Activated naive CD8-positive, alpha-beta T cell treated with anti-CD3 and anti-CD28 coated beads, Interleukin-2, amount 10 ng/mL, durations not matched to agents 7 days and 5 days (primary cell): ENCODE measurements at places on chromosomes 16 and 17. TPM values are rescaled to one million over a fixed set of nuclear protein-coding genes. Genes with fewer than 3 reads are reported as not detected.

Gene KRTAP16-1
- total RNA-seq, result not detected

Gene RNF167
- total RNA-seq, result 202 TPM

Gene ADAMTS18
- not detected for total RNA-seq

Gene MYL11
- 1.7 TPM for total RNA-seq

Gene CPHXL2
- not detected for total RNA-seq

- peak overlapping the region; percentile 91 for H3K4me3 ChIP-seq
- no peaks in the 10 kb centered on the region for H3K27me3 ChIP-seq
- peak; percentile 56 for DNase-seq
- H3K27ac ChIP-seq, result peak overlapping the region; percentile 99
- peaks cover 16% of the 10 kb centered on the region for H3K36me3 ChIP-seq
These were observed 789 bp downstream of the CSNK1D start for GRCh38 chr17:82272495-82273326.

DNA sequence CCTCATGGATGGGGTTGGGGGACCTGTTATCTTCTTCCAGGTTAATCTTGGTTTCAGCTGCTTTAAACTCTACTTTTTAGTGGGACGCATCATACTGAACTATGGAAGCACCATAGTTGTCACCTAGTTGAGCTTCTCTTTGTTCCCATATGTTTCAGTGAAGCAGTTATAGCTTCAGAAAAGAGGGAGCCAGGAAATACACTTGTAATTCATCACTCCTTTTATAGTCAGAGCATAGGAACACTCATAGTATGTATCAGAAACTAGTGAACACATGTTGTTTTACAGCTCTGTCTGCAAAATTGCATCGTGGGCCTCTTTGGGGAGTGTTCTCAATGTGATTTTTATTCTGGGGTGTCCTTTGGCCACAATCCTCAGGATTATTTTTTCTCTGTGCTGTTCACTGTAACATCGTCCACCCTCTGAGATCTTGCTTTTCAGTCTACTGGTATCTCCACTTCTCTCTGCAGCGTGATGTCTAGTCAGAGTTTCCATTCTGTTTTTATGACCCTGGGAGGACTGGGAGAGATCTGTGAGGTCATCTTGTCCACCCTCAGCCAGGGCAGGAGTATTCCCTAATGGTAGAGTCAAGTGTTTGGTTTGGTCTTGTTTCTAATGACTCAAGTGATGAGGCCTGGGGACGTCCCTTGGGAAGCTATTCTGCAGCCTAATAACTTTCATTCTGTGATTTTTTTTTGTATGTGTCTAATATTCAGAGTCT, 585.4 kb downstream of the WWOX start:
- H3K4me3 ChIP-seq, result no peak overlapping the region
- no peaks in the 10 kb centered on the region for H3K4me1 ChIP-seq
- no peaks in the 10 kb centered on the region for H3K27me3 ChIP-seq
- H3K27ac ChIP-seq, result no peak overlapping the region
- H3K36me3 ChIP-seq, result no peaks in the 10 kb centered on the region
- DNase-seq, result no peak

DNA sequence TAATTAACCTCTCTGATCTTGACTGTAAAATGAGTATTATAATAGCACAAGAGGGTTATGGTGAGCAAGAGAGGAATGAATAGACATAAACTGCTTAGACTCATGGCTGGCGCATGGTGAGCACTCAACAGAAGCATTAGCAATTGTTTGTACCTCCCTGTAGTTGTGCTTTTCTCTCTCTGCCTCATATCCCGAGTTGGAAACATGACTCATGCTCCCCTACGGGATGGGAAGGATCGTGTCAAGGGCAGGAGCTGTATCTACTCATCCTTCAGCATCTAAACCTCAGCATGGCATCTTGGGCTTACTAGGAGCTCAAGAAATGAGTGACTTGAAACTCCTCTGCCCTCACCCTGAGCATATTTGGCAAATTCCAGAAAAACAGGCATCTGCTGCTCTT, 299.6 kb downstream of the MAP2K4 start:
- no peaks in the 10 kb centered on the region for H3K36me3 ChIP-seq
- no peak overlapping the region for H3K27ac ChIP-seq
- H3K4me1 ChIP-seq, result no peaks in the 10 kb centered on the region
- H3K27me3 ChIP-seq, result no peaks in the 10 kb centered on the region

GRCh38 chr16:50695017-50696000, 1.9 kb downstream of the NOD2 start:
- H3K4me3 ChIP-seq, result peak overlapping the region; percentile 5
- H3K36me3 ChIP-seq, result peaks cover 2% of the 10 kb centered on the region
- H3K27me3 ChIP-seq, result peaks cover 15% of the 10 kb centered on the region
